Caudate nucleus (tissue), 63 donors: ENCODE measurements at places on chromosomes 4 and X.
A peak's percentile ranks its signal among the peaks of the same experiment; 100 is the strongest.

GRCh38 chr4:98509721-98510120 is 148.7 kb downstream of the TSPAN5 start:
- no peak for DNase-seq

DNA sequence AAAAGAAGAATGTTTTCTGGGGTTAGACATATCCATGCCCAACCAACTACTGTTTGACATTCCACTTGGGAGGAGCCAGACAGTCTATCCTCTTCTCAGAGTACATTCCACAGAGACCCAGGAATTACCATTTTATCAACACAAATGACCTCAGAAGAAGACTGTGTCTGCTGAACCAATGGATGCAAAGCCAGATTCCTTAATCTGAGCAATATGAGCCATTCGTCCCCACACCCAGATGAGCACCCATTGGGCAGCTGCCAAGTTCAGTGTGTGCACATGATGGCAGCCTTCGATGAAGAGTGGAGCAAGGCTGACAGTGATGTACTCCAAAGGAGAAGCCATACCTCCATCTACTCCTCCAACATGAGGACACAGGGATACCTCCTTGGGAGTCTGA is 111.3 kb downstream of the ZNF674 start:
- no peak for DNase-seq

- no peak for DNase-seq
Measured at GRCh38 chr4:170399581-170400293, 310.0 kb upstream of the AADAT start.

- no peak for DNase-seq
Measured at GRCh38 chrX:35380808-35381700, 417.1 kb upstream of the MAGEB16 start.

- DNase-seq, result peak; percentile 1
Measured at GRCh38 chrX:75273483-75273882, 402 bp upstream of the UPRT start.

GRCh38 chr4:151114986-151115385 is 15.6 kb downstream of the RPS3A start:
- DNase-seq, result no peak

DNA sequence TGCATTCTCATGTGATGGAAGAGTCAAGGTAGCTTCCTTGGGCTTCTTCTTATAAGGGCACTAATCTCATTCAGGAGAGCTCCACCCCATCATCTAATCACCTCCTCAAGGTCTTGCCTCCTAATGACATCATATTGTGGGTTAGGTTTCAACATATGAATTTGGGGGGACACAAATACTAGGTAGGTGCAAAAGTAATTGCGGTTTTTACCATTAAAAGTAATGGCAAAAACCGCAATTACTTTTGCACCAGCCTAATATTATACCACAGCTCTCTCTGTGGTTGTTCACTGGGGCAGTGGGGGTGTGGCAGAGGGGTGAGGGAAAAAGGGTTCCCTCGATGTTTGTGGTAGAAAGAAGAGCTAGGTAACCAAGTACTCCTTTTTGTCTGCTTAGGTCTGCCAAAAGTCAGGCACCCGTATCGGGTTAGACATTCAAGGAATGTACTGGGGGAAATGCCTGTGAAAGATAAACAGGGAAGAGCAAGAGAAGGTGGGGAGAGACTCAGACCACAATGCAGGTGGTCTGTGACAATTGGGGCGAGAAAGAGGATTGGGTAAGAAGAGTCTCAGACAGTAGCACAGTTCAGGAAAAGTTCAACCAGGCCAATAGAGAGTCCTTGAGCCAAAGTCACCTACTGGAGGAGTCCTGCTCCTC is 78.9 kb upstream of the MTM1 start:
- DNase-seq, result no peak

- DNase-seq, result no peak
Measured at GRCh38 chr4:79535516-79535915, 127.5 kb upstream of the GK2 start.

DNA sequence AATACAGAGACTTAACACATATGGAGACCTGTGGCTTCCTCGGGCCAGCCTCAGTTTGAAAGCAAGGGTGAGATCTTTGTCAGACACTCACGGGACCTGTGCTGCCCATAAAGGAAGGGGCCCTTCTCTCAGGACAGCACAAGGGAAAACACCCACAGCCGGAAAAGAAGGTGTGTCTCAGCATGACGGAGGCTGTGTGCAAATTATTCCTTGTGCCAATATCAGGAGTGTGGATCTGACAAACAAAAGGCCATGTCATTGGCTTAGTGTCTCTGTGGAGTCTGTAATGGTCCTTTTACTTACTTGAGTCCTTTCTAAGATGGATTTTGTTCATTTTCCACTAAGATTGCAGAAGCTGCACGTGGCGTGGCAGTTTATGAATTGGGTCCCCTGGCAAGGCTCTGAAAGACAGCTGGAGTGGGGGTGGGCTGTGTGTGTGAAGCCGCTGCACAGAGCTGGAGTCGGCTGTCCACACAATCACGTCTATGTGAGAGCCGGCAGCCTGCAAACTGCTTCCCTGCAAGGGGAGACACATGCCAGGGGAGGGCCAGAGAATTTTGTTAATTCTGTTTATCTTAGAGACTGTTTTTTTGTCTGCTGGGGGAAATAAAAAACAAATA is 1.9 kb downstream of the ENPP6 start:
- DNase-seq, result peak; percentile 24

GRCh38 chrX:93985344-93986307 is 311.6 kb downstream of the FAM133A start:
- no peak for DNase-seq

- DNase-seq, result peak; percentile 74
Measured at GRCh38 chr4:182917182-182918043, at the start of gene DCTD. DCTD (minus strand) TSS chr4:182917386; CDS start chr4:182915568, 1,818 bp downstream.

- no peak for DNase-seq
Measured at GRCh38 chrX:132200976-132201375, 18.3 kb downstream of the RAP2C start.

GRCh38 chr4:21130606-21131005 is 430.3 kb downstream of the PACRGL start:
- no peak for DNase-seq

- no peak for DNase-seq
Measured at GRCh38 chr4:24801136-24801855, 5.9 kb downstream of the SOD3 start.

- DNase-seq, result no peak
Measured at GRCh38 chrX:120719622-120720021, 89.8 kb upstream of the C1GALT1C1 start.
